ENCODE measurements at places on chromosomes 3 and 15.

- no peak for DNase-seq
Observed at GRCh38 chr3:152222327-152222726, 46.4 kb upstream of the MBNL1 start.

DNA sequence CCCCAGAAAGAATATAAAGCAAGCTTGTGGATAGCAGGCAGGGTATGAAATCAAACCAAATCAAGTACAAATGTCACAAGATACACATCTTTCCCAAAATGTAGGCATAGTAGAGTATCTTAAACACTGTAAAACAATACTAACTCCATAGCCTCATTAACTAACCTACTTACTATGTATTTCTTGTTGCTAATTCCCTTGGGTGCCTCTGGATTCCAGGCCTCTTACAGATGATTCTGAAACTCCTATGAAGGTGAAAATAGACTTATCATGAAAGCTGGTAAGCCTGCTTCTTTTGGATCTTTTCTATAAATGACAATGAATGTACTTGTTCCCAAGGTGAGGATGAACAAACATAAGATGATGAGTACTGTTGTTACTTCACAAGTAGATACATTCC is 93.8 kb downstream of the FRMD5 start:
- no peak for DNase-seq

- DNase-seq, result peak; percentile 26
Observed at GRCh38 chr15:31867536-31868442, 162.5 kb upstream of the CHRNA7 start.

DNA sequence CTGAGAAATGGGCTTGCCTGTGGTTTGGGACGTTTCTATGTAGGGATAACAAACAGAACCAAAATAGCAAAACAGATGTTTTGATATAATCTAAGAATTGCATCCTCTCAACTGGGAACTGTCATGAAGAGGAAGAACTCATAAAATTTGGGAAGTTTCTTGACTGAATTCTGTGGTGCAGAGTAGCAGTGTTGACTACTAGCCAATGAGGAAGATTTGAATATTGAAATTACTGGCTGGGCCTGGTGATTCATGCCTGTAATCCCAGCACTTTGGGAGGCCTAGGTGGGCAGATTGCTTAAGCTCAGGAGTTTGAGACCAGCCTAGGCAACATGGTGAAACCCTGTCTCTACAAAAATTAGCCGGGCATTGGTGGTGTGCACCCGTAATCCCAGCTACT is 42.2 kb downstream of the ZNF609 start:
- DNase-seq, result no peak

DNA sequence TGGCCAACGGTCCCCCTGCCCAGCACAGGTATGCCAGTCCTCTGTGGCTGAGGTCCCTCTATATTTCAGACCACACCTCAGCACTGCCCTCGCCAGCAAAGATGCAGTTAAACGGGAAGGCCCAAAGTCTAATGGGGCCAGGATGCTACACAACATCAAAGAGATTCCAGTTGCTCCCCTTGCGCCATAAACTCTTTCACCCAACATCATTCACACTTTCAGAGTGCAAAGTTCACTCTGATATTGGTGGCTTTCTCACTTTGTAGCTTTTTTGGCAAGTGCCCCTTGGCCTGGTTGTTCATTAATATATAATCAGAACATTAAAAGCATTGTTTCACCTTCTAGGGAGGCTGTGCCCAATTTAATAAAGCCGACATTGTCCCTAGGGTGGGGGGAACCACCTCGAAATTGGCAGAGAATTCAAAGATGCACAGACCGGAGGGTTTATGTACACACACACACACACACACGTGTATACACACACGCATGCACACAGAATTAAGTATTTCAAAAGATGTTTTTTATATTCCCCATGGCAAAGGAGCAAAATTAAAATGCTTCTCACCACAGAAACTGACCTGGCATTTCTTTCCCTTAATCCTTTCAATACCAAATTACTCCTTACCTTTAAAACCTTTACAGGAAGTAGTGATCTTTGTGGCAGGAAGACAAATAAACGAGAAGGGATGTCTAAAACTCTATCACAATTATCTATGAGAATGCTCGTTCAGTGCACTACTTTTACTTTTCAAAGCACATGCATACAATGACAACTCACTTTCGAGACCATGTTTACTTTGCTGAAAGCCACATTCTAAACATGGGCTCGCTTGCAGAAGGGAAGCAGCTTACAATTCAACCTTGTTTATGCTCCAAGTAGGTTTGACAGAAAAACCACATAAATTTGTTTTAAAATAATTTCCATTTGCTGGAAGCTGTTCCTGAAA is 19.5 kb downstream of the LRIG1 start:
- DNase-seq, result no peak

DNA sequence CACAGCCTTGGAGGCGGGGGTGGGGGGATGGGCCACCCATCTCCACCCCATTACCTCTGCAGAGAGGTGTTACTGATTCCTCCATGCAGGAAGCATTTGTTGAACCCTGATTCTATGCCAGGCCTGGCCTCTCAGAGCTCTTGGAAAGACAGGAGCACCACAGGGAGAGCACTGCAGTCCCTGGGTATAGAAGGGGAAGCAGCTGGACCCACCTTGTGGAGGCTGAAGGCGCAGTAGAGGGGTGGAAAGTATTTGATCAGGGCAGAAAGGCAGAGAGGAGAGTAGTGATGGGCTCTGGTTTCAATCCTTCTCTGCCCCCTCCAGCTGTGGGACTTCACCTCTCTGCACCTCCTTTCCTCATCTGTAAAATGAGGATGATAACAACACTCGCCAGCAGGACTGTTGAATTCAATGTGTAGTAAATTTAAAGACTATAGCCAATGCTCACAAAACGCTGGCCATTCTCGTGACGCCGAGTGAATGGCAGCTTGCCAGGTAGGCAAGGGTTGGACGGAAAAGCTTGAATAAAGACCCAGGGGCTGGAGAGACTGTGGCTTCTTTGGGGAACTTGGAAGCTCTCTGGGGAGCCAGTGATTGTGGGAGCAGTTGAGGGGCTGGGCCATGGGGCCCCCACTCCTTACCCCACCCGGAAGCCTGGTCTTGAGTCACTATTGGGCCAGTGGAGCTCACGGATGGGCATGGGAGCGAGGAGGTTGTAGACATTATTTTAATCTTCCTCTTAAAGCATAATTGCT is 8.0 kb upstream of the CCDC33 start:
- DNase-seq, result no peak

GRCh38 chr15:28098360-28098765 is 752 bp downstream of the OCA2 start:
- no peak for DNase-seq

DNA sequence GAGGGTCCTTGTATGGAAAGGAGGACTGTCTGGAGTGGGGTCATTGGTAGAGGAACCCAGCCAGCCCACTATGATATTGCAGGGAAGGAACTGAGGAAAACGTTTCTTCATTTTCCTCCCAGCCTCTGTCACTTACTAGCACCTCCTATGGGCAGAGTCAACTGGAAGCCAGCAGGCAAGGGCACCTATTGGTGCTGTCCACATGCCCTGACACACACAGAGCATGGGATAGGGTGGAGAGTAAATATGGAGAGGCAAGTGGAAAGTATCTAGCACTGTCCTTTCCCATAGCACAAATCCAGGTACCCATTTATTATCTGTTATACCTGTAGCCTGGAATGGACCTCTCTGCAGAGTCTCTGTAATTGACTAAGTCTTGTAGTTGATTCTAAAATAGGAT is 285.6 kb downstream of the WDR72 start:
- no peak for DNase-seq
